ENCODE measurements at places on chromosomes 4 and X. TPM values are rescaled to one million over a fixed set of nuclear protein-coding genes. Genes with fewer than 3 reads are reported as not detected.
A peak's percentile ranks its signal among the peaks of the same experiment; 100 is the strongest.

DNA sequence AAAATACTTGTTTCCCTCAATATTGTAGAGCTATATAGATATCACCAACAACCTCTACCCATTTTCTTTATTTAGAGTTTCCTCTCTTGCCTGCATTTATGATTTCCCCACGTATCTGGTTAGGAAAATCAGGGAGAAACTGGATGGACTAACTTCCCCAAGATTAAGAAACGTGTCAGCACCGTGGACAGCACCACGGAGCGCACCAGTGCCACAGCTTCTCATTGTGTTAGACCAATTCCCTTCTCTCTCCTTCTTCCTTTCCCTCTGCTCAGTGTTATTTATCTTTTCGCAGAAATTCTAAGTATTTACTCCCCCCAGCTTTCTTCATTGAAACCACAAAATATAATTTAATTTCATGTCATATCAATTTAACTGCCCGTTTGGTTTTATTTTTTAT is 568.6 kb upstream of the BOD1L1 start:
- no peaks in the 10 kb centered on the region for H3K36me3 ChIP-seq
- H3K27me3 ChIP-seq: no peaks in the 10 kb centered on the region
- no peaks in the 10 kb centered on the region for H3K4me1 ChIP-seq
- no peak overlapping the region for H3K27ac ChIP-seq

DNA sequence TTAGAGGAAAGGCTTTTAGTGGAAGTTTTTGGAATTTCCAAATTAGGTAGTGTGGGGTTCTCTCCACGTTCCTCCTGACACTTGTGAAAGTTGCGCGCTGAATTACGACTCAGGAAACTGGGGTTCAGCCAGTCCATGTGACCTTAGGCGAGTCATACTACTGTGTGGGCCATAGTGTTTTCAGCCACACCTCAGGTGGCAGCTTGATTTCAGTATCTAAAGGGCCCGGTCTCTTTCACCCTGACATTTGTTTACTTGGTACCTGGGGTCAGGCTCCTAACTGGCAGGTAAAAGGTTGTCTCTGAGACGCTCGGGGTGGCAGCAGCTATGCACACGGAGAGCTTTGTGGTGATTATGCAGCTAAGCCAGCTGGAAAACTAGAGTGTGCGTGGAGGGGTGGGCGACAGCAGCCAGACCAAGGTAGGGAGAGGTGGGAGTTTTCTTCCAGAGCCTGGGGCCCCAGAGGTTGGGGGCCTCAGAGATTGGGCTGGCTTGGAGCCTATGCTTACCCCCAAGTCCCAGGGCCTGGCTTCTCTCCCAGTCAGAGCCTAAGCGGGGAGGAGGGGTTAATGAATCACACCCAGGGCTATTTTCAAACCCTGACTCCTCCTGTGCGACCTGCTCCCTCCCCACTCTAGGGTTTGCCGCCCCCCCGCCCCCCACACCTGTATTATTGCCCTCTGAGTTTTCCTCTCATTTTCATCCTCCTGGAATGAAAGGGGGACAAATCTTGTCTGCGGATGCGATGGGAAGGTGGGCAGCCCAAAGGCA is 47.2 kb downstream of the STARD8 start:
- no peaks in the 10 kb centered on the region for H3K27me3 ChIP-seq
- H3K36me3 ChIP-seq: no peaks in the 10 kb centered on the region
- H3K27ac ChIP-seq: no peak overlapping the region
- DNase-seq: no peak
- no peak overlapping the region for H3K4me3 ChIP-seq

- no peaks in the 10 kb centered on the region for H3K36me3 ChIP-seq
- no peak overlapping the region for H3K4me3 ChIP-seq
- no peak for DNase-seq
- H3K4me1 ChIP-seq: no peaks in the 10 kb centered on the region
- H3K27ac ChIP-seq: no peak overlapping the region
Measured at GRCh38 chr4:69617083-69617694, 22.3 kb downstream of the UGT2A2 start.

The PRDM8 gene
- 1.0 TPM for polyA plus RNA-seq

The FGF5 gene
- not detected for polyA plus RNA-seq

GRCh38 chr4:147396105-147396504 is 84.8 kb upstream of the EDNRA start:
- no peak overlapping the region for H3K27ac ChIP-seq
- H3K4me1 ChIP-seq: no peaks in the 10 kb centered on the region
- H3K4me3 ChIP-seq: no peak overlapping the region
- H3K27me3 ChIP-seq: no peaks in the 10 kb centered on the region
- no peak for DNase-seq
- no peaks in the 10 kb centered on the region for H3K36me3 ChIP-seq

GRCh38 chrX:72100824-72101351 is 30.8 kb downstream of the RTL5 start:
- no peaks in the 10 kb centered on the region for H3K36me3 ChIP-seq
- peak; percentile 58 for DNase-seq
- no peaks in the 10 kb centered on the region for H3K4me1 ChIP-seq
- no peak overlapping the region for H3K4me3 ChIP-seq
- no peak overlapping the region for H3K27ac ChIP-seq

DNA sequence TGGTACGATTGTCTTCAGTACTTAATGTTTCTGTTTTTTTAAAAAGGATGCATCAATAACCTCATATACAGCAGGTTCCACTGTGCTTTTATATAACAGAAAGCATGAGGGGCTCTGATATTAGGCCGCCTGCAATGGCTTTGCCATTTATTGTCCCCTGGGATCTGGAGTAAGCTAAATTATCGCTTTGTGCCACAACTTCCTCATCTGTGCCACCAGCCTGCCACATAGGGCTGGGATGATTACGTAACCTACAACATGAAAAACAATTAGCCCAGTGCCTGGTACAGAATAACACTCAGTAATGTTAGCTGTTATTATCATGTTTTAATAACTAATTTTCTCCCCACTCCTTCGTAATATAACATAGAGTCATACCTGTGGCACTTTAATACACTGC is 65.5 kb upstream of the TRIM2 start:
- no peaks in the 10 kb centered on the region for H3K36me3 ChIP-seq
- no peaks in the 10 kb centered on the region for H3K4me1 ChIP-seq
- H3K27me3 ChIP-seq: no peaks in the 10 kb centered on the region
- no peak for DNase-seq

- H3K4me1 ChIP-seq: no peaks in the 10 kb centered on the region
- H3K4me3 ChIP-seq: no peak overlapping the region
- no peak overlapping the region for H3K27ac ChIP-seq
- no peak for DNase-seq
Measured at GRCh38 chr4:75069493-75070074, 136.7 kb downstream of the PARM1 start.

GRCh38 chrX:71989768-71990426 is 79.3 kb downstream of the NHSL2 start:
- H3K27ac ChIP-seq: no peak overlapping the region
- H3K27me3 ChIP-seq: no peaks in the 10 kb centered on the region
- H3K36me3 ChIP-seq: no peaks in the 10 kb centered on the region
- H3K4me1 ChIP-seq: no peaks in the 10 kb centered on the region

- no peaks in the 10 kb centered on the region for H3K27me3 ChIP-seq
- no peaks in the 10 kb centered on the region for H3K36me3 ChIP-seq
- no peak overlapping the region for H3K4me3 ChIP-seq
- peak; percentile 58 for DNase-seq
- H3K27ac ChIP-seq: no peak overlapping the region
Measured at GRCh38 chrX:1450361-1451161, 2.1 kb downstream of the ASMTL start.

DNA sequence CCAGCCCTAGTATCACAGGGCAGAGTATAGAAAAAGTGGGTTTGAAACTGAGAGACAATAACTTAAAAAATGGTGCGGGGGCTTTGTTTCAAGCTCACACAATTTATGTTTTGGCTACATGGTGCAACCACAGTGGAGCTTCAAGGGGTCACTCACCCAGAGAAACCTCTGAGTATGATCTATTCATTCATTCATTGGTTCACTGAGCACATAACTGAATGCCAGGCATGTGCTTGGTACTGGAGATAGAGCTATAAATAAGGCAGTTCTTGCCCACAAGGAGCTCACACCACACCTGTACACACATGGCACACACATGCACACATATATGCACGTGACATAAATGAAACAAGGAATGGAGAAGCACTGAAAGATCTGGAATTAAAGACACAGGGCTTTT is 171.4 kb downstream of the NHS start:
- DNase-seq: no peak
- no peak overlapping the region for H3K27ac ChIP-seq
- no peaks in the 10 kb centered on the region for H3K27me3 ChIP-seq
- H3K4me3 ChIP-seq: no peak overlapping the region
- no peaks in the 10 kb centered on the region for H3K4me1 ChIP-seq

The HAND2 gene
- polyA plus RNA-seq: 17.0 TPM

The ASMT gene
- polyA plus RNA-seq: not detected

The AKAP14 gene
- polyA plus RNA-seq: not detected

GRCh38 chr4:10731690-10732089 is 47.1 kb upstream of the CLNK start:
- no peak overlapping the region for H3K27ac ChIP-seq
- H3K4me1 ChIP-seq: no peaks in the 10 kb centered on the region
- H3K27me3 ChIP-seq: peaks cover 2% of the 10 kb centered on the region
- H3K4me3 ChIP-seq: no peak overlapping the region
- DNase-seq: no peak
- H3K36me3 ChIP-seq: no peaks in the 10 kb centered on the region

GRCh38 chr4:5650040-5650439 is 58.3 kb downstream of the EVC2 start:
- DNase-seq: no peak
- H3K4me3 ChIP-seq: no peak overlapping the region
- peaks cover 6% of the 10 kb centered on the region for H3K36me3 ChIP-seq
- no peaks in the 10 kb centered on the region for H3K27me3 ChIP-seq
- H3K27ac ChIP-seq: no peak overlapping the region
- H3K4me1 ChIP-seq: no peaks in the 10 kb centered on the region

- H3K4me3 ChIP-seq: peak overlapping the region; percentile 89
- H3K27me3 ChIP-seq: peaks cover 3% of the 10 kb centered on the region
- no peaks in the 10 kb centered on the region for H3K36me3 ChIP-seq
Measured at GRCh38 chrX:132489578-132490419, 961 bp upstream of the MBNL3 start.

The KCNIP4 gene
- polyA plus RNA-seq: not detected

The CSAG2 gene
- polyA plus RNA-seq: not detected

GRCh38 chr4:56688094-56688647 is 7.1 kb upstream of the HOPX start:
- H3K27ac ChIP-seq: no peak overlapping the region
- no peaks in the 10 kb centered on the region for H3K27me3 ChIP-seq
- no peaks in the 10 kb centered on the region for H3K36me3 ChIP-seq
- no peak for DNase-seq

DNA sequence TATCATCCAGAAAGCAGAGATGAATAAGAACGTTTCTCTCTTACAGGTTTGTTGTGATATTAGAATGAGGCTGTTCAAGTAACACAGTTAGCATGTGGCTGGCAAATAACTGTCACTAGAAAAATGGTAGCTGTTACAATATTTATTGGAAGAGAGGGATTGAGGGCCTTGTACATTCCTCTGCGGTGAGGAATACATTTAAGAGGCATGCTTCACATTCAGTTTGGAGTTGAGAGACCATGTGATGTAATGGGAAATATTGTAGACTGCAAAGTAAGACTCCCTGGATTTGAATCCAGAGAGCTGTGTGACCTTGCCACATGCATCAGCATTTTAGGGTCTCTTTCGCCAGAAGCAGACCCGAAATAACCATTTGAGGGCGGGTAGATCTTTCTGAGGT is 104.8 kb upstream of the KIT start:
- DNase-seq: no peak
- peaks cover 1% of the 10 kb centered on the region for H3K4me1 ChIP-seq
- H3K27ac ChIP-seq: no peak overlapping the region
- no peaks in the 10 kb centered on the region for H3K36me3 ChIP-seq

DNA sequence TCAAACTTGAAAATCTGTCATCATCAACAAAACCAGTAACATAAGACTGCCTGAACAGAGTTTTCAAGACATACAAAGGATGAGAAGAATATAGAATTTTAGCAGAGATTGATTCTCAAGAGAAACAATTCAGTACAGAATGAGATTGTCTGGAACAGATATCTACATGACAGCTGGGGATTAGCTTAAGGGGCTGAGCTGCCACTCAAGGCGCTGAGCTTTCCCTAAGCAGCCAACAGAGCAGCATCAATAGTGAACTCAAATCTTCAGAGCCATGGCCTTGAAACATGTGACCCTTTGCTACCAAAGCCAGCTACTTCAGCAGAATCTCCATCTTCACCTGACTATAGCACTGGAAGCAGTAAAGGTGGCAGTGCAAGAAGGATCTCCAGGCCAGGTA is 24.3 kb upstream of the PCDH10 start:
- DNase-seq: no peak
- no peaks in the 10 kb centered on the region for H3K36me3 ChIP-seq
- no peaks in the 10 kb centered on the region for H3K27me3 ChIP-seq
- no peak overlapping the region for H3K27ac ChIP-seq
- no peak overlapping the region for H3K4me3 ChIP-seq

GRCh38 chr4:98151145-98151924 is 8.1 kb upstream of the STPG2 start:
- H3K4me1 ChIP-seq: no peaks in the 10 kb centered on the region
- H3K36me3 ChIP-seq: no peaks in the 10 kb centered on the region
- H3K4me3 ChIP-seq: no peak overlapping the region
- no peaks in the 10 kb centered on the region for H3K27me3 ChIP-seq

The EDNRA gene
- polyA plus RNA-seq: 5.9 TPM

DNA sequence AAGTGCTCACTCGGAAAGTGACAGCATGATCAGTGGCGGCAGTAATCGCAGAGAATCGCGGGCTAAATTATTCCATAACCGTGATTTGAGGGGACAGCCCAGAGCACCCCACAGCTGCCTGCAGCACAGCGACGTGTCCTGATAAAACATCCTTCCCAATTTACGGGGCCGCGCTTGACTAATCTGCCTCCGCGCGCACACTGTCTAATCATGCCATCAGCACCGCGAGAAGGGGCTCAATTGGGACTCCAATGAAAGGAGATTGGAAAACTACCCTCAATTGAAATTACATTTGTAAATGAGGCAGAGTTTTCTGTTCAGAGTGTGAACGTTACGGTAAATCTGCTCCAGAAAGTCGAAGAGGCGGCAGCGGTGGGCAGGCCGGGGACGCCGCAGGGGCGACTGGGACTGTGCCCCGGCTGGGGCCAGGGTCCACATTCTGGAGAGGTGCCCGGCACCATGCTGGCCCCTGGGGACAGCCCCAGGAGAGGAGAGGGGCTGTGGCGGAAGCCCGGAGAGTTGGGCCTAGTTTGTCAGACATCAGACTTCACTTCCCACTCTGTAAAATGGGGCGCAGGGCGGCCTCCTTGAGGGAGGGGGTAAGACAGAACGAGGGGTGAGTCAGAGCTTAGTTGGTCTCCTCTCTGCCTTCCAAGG is 107.7 kb downstream of the FAM53A start:
- H3K4me3 ChIP-seq: no peak overlapping the region
- no peaks in the 10 kb centered on the region for H3K36me3 ChIP-seq
- no peak overlapping the region for H3K27ac ChIP-seq

GRCh38 chr4:144614850-144615585 is 30.9 kb upstream of the HHIP start:
- H3K4me1 ChIP-seq: no peaks in the 10 kb centered on the region
- no peak for DNase-seq
- no peaks in the 10 kb centered on the region for H3K36me3 ChIP-seq
- H3K27ac ChIP-seq: no peak overlapping the region

- H3K27me3 ChIP-seq: no peaks in the 10 kb centered on the region
- H3K4me1 ChIP-seq: no peaks in the 10 kb centered on the region
- no peaks in the 10 kb centered on the region for H3K36me3 ChIP-seq
- no peak for DNase-seq
- H3K4me3 ChIP-seq: no peak overlapping the region
Measured at GRCh38 chrX:72255445-72255844, 16.6 kb upstream of the ERCC6L start.

The CLGN gene
- polyA plus RNA-seq: not detected

The RS1 gene
- not detected for polyA plus RNA-seq

- no peak for DNase-seq
- H3K4me3 ChIP-seq: no peak overlapping the region
- no peaks in the 10 kb centered on the region for H3K36me3 ChIP-seq
- H3K4me1 ChIP-seq: no peaks in the 10 kb centered on the region
- H3K27ac ChIP-seq: no peak overlapping the region
Measured at GRCh38 chr4:121200795-121201472, 36.8 kb upstream of the TNIP3 start.

Data from aorta (tissue), 5 donors.